ENCODE measurements at places on chromosomes 6 and 20.

GRCh38 chr6:130381012-130381411 is 15.2 kb downstream of the TMEM200A start:
- DNase-seq: no peak

- no peak for DNase-seq
Observed at GRCh38 chr20:4946986-4947385, 54.3 kb downstream of the SLC23A2 start.

GRCh38 chr6:7914991-7915789 is 4.6 kb upstream of the TXNDC5 start:
- DNase-seq: no peak

GRCh38 chr20:63071541-63072181 is 64.9 kb upstream of the BHLHE23 start:
- DNase-seq: peak; percentile 31

DNA sequence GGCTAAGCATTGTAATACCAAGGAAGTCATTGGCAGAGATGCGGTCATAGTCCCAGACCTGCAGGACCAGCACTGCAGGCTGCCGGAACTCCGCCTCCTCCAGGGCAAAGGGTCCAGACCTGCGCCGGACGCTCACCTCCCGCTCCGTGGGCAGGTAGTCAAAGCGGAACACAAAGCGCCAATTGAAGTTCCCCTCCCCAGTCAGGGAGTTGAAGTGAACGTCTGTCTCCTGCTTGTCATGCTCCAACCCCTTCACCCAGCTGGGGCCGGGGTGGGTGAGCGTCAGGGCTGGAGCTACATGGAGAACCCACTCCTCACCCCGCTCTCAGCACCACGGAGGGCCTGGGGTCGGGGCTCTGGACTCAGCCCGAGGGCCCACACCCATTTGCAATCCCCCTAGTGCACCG is 18.2 kb downstream of the ERGIC3 start:
- no peak for DNase-seq

DNA sequence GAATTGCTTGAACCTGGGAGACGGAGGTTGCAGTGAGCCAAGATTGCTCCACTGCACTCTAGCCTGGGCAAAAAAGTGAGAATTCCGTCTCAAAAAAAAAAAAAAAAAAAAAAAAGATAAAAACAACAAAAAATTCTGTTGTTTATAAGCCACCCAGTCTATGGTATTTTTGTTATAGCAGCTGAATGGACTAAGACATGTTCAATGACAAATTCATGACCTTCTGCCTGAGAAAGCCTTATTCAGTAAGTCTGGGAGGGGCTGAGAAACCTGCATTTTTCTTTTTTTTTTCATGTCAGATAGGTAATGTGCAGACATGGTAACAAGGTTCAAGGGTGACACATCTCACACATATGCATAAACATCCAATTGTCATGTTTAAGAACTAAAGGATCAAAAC is 40.4 kb upstream of the TRAF3IP2 start:
- DNase-seq: no peak

DNA sequence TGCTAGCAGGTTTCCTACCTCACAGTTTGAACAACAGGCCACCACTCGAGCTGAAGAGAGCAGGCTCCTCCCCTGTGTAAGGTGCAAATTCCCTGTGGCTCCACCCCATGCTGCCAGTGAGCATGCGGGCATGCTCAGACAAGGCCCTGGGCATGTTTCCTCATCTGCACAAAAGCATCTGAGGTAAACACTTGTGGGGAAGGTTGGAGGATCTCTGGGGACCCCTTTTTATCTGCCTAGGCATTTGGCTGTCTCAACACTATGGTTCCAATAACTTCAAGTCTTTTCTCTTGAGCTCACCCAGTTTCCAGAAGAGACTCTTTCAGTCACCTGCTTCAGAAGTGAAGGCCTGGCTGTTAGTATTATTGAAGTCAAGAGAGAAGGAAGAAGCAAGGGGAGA is 9.4 kb downstream of the C6orf58 start:
- no peak for DNase-seq

GRCh38 chr6:161273752-161274487 is at the start of gene AGPAT4:
Gene AGPAT4 (minus strand): TSS chr6:161274061. CDS start chr6:161232213, 41,848 bp downstream.
- peak; percentile 48 for DNase-seq

GRCh38 chr6:113620386-113620785 is 236.8 kb upstream of the MARCKS start:
- no peak for DNase-seq

- no peak for DNase-seq
Observed at GRCh38 chr20:37757550-37757949, 63.7 kb downstream of the CTNNBL1 start.

DNA sequence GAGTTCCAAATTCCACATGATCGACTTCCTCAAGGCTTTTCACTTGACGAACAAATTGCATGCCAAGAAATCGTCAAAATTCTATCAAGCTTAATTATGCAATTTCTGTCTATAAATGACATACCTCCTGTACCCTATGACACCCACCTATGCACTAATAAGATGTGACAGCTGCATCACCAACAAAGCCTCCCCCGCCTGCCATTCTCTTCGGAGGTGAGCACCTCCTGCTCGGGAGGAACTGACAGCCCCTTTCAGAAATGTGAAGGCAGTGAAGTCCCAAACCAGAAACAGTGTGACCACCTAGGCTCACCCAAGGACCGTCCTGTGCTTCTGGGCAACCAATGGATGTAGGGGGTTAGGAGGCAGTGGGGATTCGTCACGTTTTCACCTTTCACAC is 37.1 kb downstream of the GPR6 start:
- DNase-seq: no peak

- no peak for DNase-seq
Observed at GRCh38 chr6:132209351-132209750, 191.9 kb downstream of the MOXD1 start.

- no peak for DNase-seq
Observed at GRCh38 chr6:36328600-36328999, 8.1 kb downstream of the BNIP5 start.

GRCh38 chr6:109069746-109070145 is 24.9 kb downstream of the SESN1 start:
- no peak for DNase-seq

- DNase-seq: no peak
Observed at GRCh38 chr6:168302534-168302933, 17.0 kb downstream of the DACT2 start.

DNA sequence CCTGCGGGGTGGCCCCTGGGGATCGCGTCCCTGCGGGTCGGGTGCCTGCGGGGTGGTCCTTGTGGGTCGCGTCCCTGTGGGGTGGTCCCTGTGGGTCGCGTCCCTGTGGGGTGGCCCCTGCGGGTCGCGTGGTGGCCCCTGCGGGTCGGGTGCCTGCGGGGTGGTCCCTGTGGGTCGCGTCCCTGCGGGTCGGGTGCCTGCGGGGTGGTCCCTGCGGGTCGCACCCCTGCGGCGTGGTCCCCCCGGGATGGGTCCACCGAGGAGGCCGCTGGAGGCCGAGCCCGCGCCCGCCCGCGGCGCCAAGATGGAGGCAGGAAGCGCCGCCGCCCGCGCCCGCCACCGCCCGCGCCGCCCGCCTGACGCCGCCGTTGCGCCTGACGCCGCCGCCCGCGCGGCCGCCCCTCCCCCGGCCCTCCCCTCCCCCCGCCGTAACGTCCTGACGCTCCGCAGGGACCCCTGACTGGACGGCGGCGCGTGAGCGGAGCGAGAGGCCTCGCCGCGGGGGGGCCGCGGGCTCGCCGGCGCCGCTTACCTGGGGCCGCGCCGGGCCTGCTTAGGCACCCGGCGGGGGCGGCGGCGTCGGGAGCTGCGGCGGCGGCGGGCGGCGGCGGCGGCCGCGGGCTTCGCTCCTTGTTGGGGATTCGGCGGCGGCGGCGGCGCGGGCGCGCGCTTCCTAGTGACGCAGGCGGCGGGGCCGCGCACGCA is at the start of gene GMEB2:
GMEB2 (minus strand) TSS at position 678 of the 705 bp plus-strand sequence. CDS start 7,704 bp downstream, outside the sequence.
- peak; percentile 64 for DNase-seq

GRCh38 chr20:43987531-43987930 is 72.9 kb downstream of the TOX2 start:
- DNase-seq: no peak

DNA sequence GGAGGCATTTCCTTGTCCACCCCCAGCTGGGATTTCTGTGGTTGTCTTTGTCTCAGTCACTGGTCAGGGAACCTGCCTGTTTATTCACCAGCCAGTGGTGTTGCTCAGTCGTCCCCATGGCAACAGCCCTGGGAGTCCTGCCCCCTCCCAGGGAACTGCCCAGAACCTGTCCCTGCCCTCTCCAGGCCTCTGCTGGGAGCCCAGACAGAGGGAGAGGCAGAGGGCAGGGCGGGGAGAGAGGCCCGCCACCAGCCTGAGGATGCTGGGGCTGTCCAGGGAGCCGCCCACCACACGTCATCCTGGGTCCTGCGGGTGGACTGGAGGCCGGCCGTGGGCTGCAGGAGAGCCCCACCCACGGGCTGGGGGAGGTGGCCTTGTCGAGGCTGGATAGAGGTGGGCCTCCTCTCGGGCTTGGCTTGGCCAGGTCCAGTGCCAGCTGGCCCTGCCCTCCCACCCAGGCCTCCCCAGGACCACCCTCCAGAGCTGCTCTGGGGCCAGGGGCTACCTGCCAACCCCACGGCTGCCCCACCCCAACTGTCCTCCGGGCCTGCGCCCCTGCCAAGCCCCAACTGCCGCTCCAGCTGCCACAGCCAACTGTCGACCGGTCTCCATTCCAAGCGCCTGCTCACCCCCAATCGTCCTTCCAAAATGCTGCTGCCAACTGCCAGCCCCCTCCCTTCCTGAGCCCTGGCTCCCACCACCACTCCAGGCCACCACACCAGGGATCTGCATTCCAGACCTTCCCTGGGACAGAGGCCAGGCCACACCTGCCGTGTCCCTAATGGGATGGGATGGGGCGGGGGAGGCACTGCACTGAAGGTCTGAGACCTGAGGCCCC is 4.2 kb upstream of the ZBTB46 start:
- DNase-seq: no peak

DNA sequence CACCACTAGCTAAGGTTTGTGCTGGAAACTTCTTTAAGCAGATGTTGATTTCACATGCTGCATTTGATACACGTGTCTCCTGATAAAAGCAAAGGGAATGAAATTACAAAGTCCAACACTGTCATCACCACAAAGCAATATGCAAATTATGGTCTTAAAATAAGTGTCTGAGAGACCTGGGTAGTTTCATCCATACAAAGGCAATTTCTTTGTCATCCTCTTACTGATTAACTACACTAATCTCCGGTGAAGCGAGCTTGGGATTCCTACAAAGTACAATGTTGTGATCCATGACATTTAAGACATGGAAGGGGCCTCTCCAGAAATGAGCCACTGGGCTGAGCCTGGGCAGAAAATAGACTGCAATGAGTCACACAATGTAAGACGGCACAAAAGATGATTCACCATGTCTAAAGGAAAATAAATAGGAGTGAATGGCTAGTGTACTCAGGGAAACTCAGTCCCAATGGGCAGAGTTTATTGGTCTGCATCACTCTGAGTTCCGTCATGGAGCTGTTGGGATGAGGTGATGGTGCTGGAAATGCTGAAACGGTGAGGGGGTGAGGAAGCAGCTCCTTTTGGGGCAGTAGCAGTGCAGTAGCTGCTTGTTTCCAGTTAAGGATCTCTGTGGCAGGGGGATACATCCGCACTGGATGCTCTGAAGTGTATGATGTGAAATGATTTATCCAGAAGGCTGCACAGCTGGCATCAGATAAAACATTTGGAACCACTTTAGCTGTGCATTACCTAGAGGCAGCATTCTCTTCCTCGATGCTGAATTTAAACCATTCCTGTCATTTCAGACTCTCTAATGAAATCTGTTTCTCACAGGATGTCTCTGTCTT is 103.3 kb downstream of the IBTK start:
- DNase-seq: no peak

- no peak for DNase-seq
Observed at GRCh38 chr6:132198040-132198439, 203.2 kb downstream of the MOXD1 start.

- no peak for DNase-seq
Observed at GRCh38 chr6:167996424-167997199, 859 bp upstream of the KIF25 start.

DNA sequence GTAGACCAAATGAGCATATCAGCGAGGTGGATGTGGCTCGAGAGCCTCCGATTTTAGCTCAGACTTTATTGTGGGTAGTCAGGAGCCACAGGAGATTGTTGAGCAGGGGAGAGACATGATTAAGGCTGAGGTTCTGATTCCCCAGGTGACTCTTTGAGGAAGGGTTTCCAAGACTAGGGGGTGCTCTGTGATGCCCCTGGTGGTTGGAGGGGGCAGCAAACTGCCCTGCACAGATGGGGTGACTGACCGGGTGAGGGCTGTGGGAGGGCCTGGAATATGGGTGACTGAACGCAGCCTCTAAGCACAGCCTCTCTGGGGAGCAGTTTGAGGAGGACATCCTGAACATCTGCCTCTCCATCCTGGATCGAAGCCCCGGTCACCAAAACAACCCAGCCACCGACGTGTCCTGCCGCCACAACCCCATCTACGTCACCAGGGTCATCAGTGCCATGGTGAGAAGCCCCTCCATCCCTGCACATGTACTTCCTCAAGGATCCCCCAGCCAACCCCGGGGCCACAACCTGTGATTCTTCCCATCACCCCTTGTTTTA is 17.0 kb downstream of the TGM6 start:
- no peak for DNase-seq

GRCh38 chr6:151136141-151136755 is 103.5 kb upstream of the AKAP12 start:
- no peak for DNase-seq

GRCh38 chr6:63278916-63279315 is 40.9 kb downstream of the LGSN start:
- DNase-seq: no peak
